ENCODE measurements at places on chromosomes 7 and 10.
A peak's percentile ranks its signal among the peaks of the same experiment; 100 is the strongest.

GRCh38 chr7:30989008-30989823, 25.5 kb downstream of the GHRHR start:
- no peak for DNase-seq

GRCh38 chr10:71836596-71836974, 14.5 kb downstream of the PSAP start:
- no peak for DNase-seq

GRCh38 chr7:98038731-98039130, 48.7 kb upstream of the OCM2 start:
- no peak for DNase-seq

DNA sequence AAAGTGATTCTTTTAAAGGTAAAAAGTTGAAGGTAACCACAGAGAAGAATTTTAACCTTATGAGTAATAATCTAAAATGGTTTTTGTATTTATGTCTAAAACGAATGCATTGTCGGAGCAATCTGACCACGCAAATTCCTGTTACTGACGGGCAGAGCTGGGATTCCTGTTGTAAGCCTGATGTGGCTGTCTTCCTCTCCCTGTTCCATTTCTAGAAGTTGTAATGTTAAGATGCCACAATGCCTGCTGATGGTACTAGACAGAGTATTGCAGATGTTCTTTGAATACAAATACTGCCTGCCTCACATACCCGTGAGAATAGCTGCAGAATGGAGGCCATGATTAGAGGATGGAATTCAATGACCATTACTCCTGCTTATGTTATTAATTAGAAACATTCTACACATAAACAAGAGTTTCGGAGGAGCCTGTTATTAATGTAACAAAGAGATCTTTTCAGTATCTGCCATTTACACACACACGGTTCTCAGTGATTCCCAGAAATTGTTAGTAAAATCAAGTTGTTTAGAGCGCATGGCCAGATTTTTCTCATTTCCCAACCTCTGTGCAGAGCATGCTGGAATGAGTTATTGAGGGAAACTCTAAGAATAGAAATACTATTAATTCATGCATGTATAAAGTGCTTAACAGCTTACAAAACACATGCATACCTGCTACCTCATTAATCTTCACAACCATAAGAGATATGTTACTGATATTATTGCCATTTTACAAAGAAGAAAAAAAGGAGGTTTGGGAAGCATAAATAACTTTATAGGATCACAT, 196.8 kb downstream of the PTN start:
- no peak for DNase-seq

- no peak for DNase-seq
Observed at GRCh38 chr10:96075977-96076376, 32.6 kb downstream of the CCNJ start.

DNA sequence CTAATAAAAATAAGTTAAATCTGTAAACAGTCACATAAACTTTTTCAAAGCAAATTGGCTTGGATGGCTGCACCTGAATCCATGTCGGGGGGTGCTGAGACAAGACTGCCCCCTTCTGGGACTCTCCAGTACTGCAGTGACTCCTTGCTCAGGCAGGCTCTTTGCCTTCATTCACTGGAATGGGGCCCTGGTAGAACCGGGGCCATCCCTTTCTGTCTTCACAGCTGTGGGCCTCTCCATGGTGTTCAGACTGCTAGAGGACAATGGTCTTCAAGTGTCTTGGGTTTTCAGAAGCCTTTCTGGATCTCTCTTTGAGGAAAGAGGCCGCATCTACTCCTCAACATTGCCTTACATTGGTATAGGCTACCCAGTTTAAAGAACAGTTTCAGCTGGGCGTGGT, 16.1 kb upstream of the IMPDH1 start:
- peak; percentile 81 for DNase-seq
